GM06990 (cell line): ENCODE measurements at places on chromosomes 4 and X.

GRCh38 chr4:145799223-145799622 lies 119.3 kb downstream of the C4orf51 start:
- no peak for DNase-seq

DNA sequence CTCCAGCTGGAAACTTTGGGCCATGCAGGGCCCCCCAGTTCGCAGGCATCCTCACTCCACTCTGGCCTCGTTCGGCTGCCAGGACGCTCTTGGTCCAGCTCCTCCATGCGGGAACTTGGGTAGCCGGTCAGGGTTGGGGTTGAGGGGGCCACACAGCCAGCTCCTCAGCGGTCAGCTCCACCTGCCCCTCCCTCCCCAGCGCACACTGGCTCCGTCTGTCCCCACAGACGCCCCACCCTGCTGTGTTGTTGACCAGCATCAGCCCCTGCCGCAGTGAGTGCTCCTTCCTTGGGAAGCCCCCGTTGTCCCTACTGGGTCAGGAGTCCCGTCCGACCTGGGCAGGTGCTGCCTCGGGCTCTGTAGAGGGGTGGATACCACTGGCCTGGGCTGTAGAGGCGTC lies 5.8 kb downstream of the FGFRL1 start:
- DNase-seq: no peak

- peak; percentile 61 for DNase-seq
These were observed 141.5 kb upstream of the RBPJ start for GRCh38 chr4:26179316-26179760.

GRCh38 chr4:73414936-73415271 lies 10.8 kb downstream of the ALB start:
- no peak for DNase-seq

GRCh38 chrX:101265869-101266428 lies 25.2 kb downstream of the TAF7L start:
- DNase-seq: no peak

- no peak for DNase-seq
These were observed 313.3 kb downstream of the PPP3CA start for GRCh38 chr4:101033986-101034385.

DNA sequence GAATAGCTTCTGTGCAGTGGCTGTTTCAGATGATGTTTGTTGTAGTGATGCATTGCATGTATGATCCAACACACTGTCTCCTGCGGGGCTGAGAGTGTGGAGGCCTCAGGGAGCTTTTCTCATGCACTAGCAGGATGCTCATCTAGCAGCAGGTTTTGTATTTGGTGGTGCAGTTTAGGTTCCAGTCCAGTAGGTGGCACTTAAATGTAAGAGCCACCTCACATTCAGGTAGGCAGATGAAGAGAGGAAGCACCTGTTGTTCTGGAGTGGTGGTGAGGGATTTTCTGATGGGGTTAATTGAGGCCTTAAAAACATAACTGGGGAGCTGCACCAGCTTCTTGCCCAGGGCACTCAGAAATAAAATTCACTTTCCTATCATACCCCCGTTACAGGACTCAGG lies 300.9 kb downstream of the SPIN4 start:
- no peak for DNase-seq

DNA sequence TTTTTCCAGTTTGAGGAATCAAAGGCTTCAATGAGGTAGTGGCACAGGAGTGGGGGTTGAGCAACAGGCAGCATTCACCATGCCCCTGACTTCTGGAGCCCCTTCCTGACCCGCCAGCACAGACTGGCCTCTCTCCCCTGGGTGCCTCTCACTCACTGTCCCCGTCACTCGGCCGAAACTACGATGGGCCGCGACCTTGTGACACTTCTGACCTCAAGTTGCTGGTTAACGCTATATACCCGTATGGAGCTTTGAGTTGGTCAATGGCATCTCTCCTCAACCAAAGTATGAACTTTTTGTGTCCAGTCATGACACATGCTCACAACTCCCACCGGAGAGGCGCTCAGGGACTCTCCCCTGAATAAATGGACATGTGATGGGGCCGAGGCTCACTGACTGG lies 72.1 kb downstream of the IRF2 start:
- no peak for DNase-seq

DNA sequence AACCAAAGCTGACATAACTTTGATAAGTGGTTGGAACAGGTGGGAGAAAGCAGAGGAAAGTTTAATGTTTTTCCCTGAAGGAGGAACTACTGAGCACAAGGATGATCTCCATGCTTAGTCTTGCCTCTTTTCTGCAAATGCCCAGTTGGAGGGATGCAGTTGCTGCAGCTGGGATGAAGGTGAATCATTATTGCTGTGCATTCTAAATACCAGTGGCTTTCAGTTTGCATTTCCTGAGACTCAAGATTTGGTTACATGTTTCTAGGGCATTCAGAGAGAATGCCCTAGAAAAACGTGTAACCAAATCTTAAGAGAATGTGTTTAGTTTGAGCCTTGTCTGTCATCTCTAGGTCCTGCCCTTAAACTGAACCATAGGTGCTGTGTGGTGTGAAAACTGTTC lies 42.2 kb downstream of the METTL14 start:
- no peak for DNase-seq

DNA sequence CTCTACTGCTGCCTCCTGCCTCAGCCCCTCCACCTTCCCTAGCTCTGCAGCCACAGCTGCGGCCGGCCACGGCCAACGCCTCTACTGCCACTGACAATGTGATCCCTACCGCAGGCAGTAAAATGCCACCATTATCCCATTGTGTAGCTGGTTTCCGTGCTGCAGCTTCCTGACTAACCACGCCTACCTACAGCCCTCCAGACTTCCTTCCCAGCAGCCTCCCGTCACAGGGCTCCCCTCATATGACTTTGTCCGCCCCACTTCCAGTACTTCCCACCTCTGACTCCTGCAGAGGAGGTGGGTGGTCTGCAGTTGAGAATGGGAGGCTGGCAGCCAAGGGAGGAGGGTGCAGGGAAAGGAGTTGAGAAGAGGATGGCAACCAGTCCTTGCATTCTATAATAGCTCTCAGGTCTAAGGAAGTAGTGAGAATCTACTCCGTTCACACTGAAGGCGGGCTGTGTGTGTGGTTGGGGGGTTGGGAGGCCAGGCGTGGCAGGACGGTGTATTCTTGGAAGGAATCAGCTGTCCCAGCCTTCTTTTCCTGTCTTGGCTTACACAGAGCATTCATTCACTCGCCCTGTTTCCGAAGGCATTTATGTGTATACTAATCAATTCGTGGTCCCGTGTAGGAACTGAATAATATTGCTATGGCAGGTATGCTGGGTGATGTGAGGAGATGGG lies 33.1 kb upstream of the USP51 start:
- no peak for DNase-seq

DNA sequence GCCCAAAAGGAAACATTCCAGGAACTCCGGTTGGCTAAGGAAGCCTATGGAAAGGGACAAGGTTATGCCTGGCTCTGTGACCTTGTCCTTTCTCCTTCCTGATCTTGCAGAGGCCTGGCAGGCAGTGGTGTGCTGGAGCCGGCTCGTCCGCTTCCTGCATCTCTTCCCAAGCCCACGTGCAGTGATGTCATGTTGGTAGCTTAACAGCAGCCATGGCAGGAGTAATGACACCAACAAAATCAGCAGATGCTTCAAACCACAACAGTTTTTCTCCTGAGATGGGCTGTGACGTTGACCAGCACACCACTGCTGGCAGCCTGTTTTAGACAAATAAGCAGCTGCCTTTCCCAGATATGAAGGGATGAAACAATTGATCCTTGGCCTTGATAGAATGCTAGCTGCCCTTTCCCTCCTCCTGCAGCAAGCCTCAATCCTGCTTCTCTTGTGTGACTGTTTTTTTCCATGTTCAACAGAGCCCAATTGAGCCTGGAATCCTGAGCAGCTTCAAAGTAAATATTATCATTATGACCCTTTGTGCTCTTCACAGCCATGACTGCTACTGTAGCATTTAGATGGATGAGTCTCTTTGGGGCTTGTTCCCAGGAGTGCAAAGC lies 23.4 kb downstream of the SEPTIN6 start:
- no peak for DNase-seq

- DNase-seq: no peak
These were observed 21.9 kb downstream of the FAT1 start for GRCh38 chr4:186701788-186702187.

GRCh38 chr4:169571435-169571834 lies 40.9 kb downstream of the NEK1 start:
- no peak for DNase-seq

DNA sequence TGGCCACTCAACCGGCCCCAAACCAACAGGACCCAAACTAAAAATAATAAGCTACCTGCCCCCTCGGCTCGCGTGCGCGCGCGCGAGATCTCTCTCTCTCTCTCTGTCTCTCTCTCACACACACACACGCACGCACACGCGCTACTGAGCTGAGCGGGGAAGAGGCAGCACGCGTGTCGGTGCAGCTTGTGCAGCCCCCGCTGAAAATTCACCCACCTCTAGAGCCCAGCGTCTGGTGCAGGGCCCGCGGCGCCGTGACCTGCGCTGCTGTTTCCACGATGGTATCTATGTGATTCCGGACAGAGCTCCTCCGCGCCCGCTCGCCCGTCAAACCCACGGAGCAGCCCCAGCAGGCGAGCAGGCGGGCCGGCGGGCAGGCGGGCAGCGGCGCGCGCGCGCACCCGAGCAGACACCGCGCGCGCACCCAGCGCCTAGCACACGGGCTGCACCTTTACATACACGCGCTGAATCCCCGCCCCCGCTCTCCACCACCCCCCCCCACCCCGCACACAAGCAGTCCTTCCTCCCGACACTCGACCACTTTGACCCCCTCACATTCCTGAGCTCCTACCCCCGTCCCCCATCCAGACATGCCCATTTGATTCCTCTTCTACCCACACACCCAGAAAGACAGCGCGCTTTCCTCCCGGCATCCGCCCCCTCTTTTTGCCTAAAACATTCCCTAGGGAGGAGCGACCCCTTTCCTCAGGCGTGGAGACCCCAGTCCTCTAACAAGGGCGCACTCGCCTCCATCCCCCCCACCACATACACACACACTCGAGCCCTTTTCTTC lies 1.0 kb downstream of the SLITRK4 start:
- no peak for DNase-seq

GRCh38 chrX:119708936-119709335 lies 16.0 kb upstream of the SEPTIN6 start:
- DNase-seq: no peak

GRCh38 chr4:25112366-25112994 lies 47.8 kb downstream of the SEPSECS start:
- no peak for DNase-seq

GRCh38 chr4:126564283-126564854 lies 1068.4 kb upstream of the INTU start:
- DNase-seq: no peak

GRCh38 chr4:184189966-184190365 lies 27.7 kb downstream of the ENPP6 start:
- DNase-seq: no peak

DNA sequence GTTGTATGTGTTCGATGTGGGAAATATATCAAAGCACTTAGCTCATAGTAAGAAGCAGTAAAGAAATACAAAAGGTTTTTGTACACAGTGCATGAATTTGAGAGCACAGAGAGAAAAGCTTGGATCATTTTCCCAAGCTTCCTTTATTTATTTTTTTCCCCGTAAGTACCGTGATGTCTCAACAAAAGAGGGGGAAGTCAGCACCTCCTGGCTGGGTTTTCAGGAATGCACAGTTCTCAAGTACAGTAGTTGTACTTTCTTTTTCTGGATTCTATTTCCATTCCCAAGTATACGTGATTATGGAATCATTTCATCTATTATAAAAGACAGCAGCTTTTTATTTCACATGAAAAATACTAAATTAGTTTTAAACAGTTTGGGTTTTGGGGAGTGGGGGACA lies 171.5 kb upstream of the EDNRA start:
- DNase-seq: no peak

DNA sequence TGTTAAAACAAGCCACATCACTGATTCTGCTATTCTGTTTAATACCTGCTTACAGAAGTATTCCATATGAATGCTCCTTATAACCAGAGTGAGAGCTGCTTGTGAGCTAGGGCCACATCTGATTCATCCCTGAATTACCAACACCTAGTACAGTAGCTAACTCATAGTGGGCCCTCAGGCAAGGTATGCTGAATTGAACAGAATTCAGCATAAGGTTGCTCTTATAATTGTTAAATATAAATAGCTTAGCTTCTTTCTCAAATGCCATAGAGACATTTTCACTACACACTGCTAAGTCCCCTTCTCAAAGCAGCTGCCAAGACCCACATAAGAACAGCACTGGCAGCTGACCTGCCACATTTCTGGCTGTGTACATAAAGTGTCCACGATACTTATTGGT lies 27.0 kb upstream of the MCF2 start:
- no peak for DNase-seq

- no peak for DNase-seq
These were observed 34.5 kb upstream of the PLA2G12A start for GRCh38 chr4:109764376-109764775.

GRCh38 chr4:182242787-182243186 lies 415 bp upstream of the TENM3 start:
- DNase-seq: no peak

DNA sequence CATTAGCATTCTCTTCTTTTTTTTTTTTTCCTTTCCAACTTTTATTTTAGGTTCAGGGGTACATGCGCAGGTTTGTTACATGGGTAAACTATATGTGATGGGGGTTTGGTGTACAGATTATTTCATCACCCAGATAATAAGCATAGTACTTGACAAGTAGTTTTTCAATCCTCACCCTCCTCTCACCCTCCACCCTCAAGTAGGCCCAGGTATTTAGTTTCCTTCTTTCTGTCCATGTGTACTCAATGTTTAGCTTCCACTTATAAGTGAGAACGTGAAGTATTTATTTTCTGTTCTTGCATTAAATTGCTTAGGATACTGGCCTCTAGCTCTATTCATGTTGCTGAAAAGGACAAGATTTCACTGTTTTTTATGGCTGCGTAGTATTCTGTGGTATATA lies 140.8 kb upstream of the PGRMC2 start:
- DNase-seq: no peak

- no peak for DNase-seq
These were observed 983.4 kb upstream of the ADGRL3 start for GRCh38 chr4:60216752-60217151.

DNA sequence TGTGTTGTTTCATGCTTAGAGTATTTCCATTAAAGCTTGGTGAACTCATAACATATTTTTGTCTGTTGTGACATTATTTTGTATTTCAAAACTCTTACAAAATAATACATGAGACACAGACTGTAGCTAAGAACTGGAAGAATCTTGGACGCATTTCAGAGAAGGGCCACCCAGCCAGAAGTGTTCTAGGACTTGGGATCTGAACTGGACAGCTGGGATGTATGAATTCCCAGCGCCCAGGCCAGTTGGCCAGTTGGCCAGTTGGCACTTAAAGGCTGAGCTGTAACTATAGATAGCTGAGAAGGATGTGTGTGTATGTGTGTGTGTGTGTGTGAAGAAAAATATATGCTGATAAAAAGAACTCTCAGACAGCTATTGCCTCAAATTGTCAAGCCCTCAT lies 193.4 kb upstream of the GPR101 start:
- DNase-seq: no peak
